ENCODE measurements at places on chromosomes 7 and 10.

- DNase-seq: no peak
Observed at GRCh38 chr10:34507217-34507616, 307.9 kb downstream of the PARD3 start.

DNA sequence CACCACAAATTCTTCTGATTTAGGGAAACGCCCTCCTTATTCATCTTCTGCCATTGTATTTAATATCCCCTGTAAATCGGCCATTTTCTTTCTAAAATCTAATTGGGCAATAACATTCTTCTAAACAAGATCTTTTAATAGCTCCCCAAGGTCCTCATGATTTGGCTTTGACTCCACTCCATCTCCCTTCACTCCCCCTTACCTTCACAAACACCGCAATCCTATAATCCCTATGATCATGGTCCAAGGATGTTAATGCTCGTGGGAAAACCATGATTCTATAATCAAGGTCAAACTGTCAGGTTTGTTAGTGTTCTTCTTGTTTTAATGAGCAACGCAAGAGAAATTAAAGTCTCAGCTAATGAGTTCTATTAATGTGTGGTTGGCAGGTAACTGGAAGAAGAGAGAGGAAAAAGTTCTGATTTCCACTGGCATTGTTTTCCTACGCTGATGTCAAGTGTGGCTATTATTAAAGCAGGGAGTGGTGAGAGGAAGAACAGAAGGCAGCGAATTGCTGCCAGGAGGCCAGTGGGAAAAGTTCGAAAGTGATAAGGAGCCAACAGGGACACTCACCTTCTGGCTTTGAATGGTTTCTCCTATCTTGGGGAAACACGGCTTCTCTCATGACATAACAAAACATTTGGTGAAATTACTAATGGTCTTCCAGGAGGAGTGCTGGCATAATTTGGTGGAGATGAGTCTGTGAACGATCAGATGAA, 28.1 kb downstream of the LRRC72 start:
- DNase-seq: no peak

- no peak for DNase-seq
Observed at GRCh38 chr10:47165711-47166404, 134.1 kb upstream of the GDF10 start.

DNA sequence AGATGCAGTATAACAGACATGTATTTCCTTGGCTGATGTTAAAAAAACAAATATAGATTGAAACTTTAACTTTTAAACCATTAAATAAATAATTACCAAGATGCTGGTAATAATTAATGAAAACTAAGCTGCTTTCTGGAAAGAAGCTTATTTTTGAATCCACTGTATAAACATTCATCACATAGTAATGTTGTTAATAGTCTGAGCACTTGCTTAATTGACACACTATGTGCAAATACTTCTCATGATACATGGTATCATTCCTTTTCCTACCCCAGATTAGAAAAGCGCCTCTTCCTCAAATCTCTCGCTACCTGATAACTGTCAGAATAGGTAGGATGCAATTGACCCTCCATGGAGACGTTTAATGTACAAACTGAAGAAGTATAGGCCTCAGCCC, 15.0 kb upstream of the COL28A1 start:
- DNase-seq: no peak

DNA sequence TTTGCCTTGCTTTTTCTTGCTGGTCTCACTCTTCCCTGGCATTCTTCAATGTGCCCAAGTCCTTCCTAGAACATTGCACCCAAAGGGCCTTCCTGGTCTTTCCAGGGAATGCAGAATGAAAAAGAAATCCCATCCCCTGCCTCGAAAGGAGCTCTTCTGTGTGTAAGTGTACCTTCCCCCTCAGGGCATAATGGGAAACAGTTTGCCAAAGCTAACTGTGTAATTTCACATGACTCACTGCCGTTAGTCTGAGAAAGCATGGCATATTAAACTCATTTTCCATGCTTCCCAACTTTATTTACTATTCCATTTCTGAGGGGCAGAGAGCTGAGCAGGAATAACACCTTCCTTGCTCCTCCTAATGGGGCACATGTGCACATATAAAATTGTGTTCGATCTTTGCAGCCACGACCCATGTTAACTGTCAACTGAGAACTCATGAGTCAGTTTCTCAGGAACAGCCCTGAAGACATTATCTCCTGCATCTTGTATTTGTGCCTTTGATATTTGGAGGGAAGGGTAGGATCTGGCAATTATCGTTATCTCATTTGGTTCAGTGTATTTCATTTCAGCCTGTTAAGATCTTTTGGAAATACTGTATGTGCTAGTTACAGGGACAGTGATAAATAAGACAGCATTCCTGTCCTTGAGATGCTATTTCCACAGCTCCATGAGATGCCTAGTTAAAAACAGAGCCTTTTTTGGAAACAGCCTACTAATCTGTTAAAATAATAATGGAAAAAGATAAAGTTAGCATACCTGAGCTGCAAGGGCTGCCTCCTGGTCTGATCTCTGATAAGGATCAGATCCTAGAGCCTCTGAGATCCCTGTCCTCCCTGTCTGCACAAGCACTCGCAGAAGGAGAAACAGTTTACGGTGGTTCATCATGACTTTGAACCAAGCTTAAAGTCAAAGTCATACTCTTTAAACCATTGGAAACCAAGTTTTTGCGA, 42.3 kb downstream of the IKZF1 start:
- DNase-seq: no peak

DNA sequence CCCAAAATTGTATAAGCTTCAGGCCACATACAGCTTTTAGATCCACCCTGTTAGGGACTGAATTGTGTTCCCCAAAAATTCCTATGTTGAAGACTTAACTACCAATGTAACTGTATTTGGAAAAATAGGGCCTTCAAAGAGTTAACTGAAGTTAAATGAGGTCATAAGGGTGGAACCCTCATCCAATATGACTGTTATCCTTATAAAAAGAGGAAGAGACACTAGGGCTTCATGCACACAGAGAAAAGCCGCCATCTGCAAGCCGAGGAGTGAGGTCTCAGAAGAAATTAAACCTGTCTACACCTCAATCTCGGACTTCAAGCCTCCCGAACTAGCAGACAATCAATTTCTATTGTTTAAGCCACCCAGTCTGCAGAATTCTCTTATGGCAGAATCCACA, 317.9 kb upstream of the NFE2L3 start:
- DNase-seq: no peak

GRCh38 chr7:33694006-33694405, 211.3 kb upstream of the BMPER start:
- no peak for DNase-seq

GRCh38 chr10:58023341-58024073, 244.2 kb downstream of the IPMK start:
- peak; percentile 56 for DNase-seq

- no peak for DNase-seq
Observed at GRCh38 chr7:91266689-91267090, 2.5 kb downstream of the FZD1 start.

DNA sequence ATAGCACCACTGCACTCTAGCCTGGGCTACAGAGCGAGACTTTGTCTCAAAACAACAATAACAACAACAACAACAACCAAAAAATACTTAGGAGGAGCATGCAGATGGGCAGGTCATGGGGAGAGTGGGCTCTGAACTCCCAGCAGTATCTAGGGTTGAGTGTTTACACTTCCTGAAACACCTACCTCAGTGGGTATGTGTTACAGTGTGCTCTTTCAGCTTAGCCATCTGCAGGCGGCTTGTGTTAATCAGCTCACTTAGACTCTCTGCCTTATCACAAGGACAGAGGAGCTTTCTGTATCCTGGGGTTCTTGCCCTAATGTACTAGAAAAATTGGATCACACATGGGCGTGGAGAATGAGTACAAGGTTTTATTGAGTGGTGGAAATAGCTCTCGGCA, 340.2 kb downstream of the KIF20B start:
- no peak for DNase-seq

DNA sequence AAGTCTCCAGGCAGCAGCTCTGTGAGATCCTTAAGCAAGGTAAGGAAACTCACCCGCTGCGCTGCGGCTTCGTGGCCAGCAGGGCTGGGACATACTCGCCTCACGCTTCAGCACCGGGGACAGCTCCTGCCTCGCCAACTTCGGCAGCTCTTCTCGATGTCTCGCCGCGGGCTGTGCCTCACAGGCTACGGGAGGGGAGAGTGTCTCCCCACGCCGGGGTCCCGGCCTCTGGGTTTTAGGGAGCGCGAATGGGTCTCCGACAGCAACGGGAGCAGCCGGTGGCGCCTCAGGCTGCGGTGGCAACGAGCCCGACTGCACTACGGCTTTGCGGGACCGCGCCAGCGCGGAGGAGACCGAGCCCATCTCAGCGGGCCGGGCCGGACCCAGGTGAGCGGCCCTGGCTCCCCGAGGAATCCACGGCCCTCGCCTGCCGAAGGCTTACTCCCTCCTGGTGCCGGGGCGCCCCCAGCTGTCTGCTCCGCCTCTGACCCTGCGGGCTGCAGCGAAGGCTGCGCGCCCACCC, 62.4 kb downstream of the LSM5 start:
- peak; percentile 16 for DNase-seq

DNA sequence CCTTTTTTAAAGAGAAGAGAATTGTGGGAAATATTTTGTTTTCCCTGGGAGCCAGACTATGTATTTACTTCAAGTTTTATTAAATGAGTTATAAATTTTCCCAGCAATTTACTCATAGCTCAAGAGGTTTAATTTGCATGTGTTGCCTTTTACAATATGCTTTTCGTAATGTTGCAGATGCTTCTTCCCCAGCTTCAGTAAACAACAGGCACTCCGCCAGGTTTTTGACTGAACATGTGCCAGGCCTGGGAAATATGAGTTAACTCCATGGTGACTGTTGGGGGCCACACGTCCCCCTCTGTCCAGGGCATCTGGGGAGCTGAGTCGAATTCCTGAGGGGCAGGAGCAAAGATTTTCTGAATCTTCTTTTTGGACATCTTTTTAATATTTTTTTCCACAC, 545.7 kb downstream of the LRMDA start:
- DNase-seq: no peak

DNA sequence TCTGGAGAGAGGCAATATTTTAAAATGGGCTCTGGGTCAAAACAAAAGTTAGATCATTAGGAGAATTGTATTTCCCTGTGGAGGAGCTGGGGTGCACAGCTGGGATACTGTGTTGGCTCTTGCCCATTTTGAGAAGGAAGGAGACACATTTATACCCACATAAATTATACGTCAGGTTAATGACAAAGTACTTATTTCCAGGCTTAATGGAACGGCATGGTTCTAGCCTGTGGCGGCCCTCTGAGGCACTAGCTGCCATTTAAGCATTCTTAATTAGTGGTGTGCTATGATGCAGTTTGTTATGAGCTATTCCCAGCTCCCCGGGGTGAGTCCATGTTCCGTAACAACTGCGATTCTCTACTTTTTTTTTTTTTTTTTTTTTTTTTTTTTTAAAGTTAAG, 193.5 kb downstream of the SEC23IP start:
- no peak for DNase-seq

- DNase-seq: no peak
Observed at GRCh38 chr10:82313401-82313800, 438.4 kb downstream of the NRG3 start.

DNA sequence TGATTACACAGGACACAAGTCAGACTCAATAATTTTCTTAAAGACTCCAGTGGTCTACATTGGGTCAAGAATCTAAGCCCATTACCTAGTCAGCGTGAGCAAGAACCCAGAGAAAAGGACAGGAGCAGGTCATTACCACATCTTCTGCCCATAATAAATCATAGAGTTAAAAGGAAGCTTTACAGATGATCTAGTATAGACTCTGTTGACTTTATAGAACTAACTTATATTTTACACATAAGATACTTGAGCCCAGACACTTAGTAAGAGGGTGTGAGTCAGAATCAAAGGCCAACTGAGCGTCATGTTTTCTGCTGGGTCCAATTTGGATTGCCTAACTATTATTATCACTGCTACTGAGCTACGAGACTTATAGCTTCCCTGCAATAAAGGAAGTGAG, 206.1 kb upstream of the NPSR1 start:
- no peak for DNase-seq

DNA sequence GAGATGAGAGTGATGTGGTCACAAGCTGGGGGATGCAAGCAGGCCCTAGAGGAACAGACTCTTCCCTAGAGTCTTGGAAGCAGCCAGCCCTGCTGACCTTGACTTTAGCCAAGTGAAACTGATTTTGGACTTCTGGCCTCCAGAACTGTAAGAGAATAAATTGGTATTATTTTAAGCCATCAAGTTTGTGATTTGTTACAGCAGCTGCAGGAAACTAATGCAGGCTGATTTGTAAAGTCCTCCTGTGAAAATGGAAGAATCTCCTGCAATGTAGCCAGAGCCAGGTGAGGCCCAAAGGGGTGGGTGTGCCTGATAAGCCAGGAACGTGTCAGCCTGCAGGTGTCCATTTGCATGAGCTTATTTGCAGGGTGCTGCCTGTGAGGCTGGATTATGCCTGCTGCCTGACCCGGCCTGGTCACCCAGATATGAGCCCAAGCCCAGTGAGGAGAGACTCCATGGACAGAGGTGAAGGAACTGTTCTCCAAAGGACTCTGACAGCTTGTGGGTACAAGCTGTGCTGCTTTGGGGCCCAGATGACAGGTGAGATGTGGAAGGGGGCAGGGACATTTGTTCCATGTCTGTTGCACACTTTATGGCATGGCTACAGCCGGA, 24.6 kb upstream of the PLEKHA1 start:
- DNase-seq: no peak

- DNase-seq: no peak
Observed at GRCh38 chr7:151447312-151447711, 7.4 kb upstream of the CRYGN start.
